DMS53 (cell line): ENCODE measurements at places on chromosomes 3 and 15.

GRCh38 chr15:100972975-100973350 is 53.8 kb downstream of the LRRK1 start:
- DNase-seq, result peak; percentile 29

- DNase-seq, result peak; percentile 22
These were observed 252.1 kb upstream of the TMCO5A start for GRCh38 chr15:37682304-37682703.

GRCh38 chr3:195466251-195466650 is 23.4 kb upstream of the ACAP2 start:
- no peak for DNase-seq

GRCh38 chr15:40044717-40045571 is 6.0 kb upstream of the SRP14 start:
- DNase-seq, result peak; percentile 90

- no peak for DNase-seq
These were observed 284.5 kb downstream of the ADAMTS17 start for GRCh38 chr15:100057281-100057680.

- DNase-seq, result no peak
These were observed 19.6 kb upstream of the CHRNB4 start for GRCh38 chr15:78660584-78660983.
